ENCODE measurements at places on chromosomes 5 and 9. TPM values are rescaled to one million over a fixed set of nuclear protein-coding genes. Genes with fewer than 3 reads are reported as not detected.

CARD9 gene
- 4.0 TPM for total RNA-seq

DNA sequence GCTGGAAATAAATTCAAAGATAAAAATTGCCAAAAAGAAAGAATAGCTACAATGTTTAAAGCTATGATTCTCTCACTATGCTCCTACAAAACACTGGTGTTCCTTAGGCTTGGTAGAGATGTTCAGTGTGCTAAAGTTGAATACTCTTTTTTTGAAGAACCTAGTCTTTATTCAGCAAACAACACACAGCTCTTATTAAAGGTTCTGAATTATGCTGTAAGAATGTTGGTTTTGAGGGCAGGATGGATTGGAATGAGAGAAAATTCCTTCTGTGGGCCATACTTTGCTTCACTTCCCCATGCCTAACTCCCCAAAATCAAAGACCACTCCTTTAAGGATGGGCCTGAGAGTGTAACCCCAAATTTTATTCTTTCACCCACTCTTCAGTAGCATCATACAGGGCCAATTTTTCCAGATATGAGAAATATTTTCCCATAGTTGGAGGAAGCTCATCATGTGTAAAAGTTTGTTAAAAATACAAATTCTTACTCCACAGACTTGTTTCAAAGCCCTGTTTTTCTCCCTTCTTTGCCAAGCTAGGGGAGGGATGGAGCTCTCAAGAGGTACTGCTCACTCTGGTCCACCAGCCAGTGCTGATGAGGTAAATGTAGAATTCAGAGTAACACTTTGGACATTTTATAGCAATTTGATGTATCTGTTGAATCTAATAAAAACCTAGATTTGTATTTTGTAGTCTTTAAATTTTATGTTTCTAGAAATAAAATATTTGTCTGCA lies 99.3 kb downstream of the GDNF start:
- no peak for DNase-seq

GRCh38 chr9:109258481-109259302 lies 62.2 kb downstream of the EPB41L4B start:
- no peak for DNase-seq

CEL gene
- total RNA-seq = 2.7 TPM

TJP2 gene
- total RNA-seq = 129 TPM

DNA sequence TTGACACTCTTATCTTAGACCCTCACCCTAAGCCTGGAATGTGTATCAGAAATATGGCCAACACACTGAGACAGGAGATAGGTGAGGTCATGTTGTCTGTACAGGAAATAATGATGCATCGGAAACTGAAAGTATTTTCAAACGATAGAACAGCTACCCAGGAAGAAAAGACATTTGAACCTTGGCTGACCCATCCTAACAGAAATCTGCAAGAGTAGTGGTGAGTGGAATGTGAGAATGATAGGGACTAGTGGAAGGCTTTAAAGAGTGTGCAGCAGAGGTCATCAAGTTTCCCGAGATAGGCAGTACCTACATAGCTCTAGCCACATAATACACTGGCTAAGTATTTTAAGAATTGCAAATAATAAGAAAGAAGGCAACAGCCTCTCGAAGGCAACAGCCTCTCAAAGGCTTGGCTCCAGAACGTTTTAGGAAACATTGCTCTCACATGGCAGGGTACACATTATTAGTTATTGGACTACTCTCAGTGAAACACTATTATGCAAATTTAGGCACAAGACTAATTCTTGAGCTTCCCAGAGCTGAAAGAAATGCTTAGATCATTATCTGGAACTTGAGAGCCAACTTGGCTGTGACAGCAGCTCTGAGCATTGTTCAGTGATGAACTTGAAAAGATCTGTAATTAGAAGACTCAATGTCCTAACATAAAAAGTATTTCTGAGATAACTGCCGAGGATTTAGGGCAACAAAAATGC lies 133.1 kb upstream of the FBXL7 start:
- no peak for DNase-seq

- no peak for DNase-seq
Measured at GRCh38 chr5:153086486-153086885, 404.0 kb upstream of the GRIA1 start.

DNA sequence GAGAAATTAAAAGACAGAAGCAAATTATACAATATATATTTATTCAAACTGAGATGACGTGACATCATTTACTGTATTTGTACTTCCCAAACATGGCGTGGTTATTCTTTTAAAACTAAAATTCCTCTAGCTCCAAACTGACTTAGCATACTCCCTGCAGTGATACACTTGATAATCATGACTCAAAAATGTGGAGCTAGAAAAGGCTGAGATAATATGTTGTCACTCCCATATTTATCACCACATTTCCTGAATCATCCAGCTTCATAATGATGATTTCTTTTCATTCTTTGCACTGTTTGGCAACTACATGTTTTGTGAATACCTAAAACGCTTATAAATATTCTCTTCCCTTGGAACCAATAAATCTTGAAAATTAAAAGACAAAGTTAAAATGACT lies 341.0 kb downstream of the EBF1 start:
- no peak for DNase-seq

- no peak for DNase-seq
Measured at GRCh38 chr5:171162596-171162995, 146.5 kb upstream of the TLX3 start.

DNA sequence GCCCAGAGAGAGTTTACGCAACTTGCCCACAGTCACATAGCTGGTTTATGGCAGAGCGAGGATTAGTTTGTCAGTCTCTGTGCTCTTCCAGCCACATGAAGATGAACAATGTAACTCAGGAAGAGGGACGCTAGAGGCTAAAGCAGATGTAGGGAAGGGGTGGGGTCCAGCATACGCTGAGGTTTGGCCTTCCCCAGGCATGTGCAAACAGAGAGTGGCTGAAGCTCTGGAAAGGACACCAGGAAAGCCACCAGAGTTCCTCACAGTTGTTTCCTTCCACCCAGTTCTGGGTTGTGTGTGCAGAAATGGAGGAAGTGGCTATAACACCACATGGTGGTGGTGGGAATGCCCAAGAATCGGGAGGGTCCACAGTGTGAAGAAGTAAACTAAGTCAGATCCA lies 60.0 kb downstream of the SNX18 start:
- no peak for DNase-seq

DNA sequence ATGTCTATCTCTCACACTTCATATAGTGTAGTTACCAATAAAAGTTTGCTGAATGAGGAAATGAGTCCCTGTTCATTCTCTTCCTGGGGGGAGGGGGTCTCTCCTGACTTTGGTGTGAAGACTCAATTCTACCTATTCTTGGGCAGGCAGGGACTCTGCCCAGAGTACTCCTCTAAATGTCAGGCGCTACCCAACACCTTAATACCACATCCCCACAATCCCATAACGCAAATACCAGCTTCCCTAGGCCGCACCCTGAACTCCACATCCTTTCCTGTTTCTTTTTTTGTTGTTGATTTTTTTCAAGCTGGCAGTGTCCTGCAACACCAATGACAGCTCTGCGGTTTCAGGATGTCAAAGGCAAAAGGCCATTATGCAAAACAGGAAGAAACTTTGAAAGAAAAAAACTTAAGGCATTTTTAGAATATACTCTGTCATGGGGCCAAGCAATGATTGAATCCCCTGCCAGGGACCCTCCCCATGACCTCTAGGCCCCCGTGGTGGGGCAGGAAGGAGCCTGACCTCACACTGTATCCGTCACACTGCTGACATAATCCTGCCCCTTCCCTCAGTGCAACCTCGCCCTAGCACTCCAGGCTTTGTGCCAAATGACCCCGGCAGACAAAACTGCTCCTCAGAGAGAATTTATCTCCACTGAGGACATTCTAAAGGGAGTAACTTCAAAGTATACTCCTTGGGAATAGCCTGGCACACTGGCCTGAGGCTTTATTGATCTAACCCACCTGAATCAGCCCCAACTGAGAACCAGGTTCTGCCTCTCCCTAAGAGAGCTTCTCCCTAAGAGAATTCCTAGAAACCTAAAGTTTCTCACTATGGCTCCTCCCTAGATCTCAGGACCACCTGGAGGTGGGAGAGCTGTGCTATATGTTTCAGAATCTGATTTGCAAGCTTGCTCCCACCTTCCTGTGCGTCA lies 8.0 kb downstream of the B4GALT1 start:
- DNase-seq = peak; percentile 86

- DNase-seq = no peak
Measured at GRCh38 chr5:151721087-151721646, 34.5 kb upstream of the SPARC start.

GRCh38 chr5:61596265-61596664 lies 264.2 kb downstream of the ZSWIM6 start:
- no peak for DNase-seq

DNA sequence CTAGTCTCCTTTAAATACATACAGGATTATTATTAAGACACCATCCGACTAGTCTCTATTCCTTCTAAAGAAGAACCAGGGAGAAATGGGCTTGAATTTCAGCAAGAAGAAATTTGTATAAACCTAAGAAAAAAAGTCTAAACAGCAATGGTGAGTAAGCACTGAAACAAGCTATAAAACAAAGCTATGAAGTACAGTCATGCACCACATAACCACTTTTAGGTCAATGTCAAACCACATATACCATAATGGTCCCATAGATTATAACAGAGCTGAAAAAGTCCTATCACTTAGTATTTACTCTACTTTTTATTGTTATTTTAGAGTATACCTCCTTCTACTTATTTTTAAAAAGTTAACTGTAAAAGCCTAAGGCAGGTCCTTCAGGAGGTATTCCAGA lies 102.0 kb upstream of the NFIB start:
- no peak for DNase-seq

- DNase-seq = no peak
Measured at GRCh38 chr5:116004248-116004647, 28.0 kb upstream of the ARL14EPL start.

ANKRD20A1 gene
- 4.1 TPM for total RNA-seq

DOCK8 gene
- 31.4 TPM for total RNA-seq

DNA sequence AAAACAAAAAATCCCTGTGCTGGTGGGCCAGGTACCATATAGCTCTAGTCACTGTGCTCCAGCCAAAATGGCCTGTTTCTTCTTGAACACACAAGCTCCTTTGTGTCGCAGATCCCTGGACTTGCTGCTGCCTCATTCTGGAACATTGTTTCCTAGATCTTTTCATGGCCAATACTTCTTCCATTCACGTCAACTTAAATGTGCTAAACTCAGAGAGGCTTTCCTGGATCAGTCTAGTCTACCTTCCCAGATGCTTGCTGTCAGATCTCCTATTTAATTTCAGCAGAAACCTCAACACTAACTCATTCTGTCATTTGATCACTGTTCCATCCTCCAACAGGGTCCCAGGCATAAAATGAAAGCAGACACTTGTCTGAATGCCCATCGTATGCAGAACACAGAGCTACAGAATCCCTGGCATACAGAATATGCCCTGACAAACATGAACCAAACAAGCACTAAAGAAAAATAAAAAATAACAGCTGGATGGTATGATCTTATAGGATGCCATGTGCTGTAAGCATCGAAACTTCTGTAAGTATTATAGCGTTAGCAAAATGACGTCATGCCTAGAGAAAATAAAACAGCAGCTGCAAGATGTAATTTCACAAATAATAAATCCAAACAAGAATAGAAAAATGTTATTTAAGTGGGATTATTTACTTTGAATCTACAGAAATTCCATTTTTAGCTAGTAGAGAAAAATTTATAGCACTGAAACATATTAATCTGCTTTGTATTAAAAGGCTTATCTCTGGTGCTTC lies 403.7 kb upstream of the DAP start:
- DNase-seq = no peak

ABLIM3 gene
- total RNA-seq = 67.6 TPM

NOXA1 gene
- total RNA-seq = 7.4 TPM

TLX3 gene
- not detected for total RNA-seq

AMBP gene
- not detected for total RNA-seq

GRCh38 chr9:370086-370485 lies 155.4 kb downstream of the DOCK8 start:
- no peak for DNase-seq

GRCh38 chr9:18947892-18948339 lies 85.1 kb downstream of the SAXO1 start:
- DNase-seq = no peak

DNA sequence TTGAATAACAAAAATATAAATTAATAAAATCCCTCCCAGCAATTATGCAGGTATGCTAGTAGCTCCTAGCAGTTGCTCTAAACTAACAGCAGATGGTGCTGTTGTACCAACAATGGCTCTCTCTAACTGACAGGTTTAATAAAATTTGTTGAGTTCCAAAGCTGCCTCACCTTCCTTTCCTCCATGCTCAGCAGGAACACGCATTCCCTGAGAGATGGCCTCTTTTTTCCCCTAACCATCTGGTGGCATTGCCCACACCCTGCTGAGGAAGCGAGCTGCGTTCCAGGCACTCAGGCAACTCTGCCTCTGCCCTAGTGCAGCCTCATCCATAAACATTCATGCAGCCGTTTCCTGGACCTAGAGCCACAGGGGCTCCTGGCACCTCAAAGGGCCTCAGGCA lies 106.2 kb downstream of the KLHL3 start:
- no peak for DNase-seq

DPYSL3 gene
- total RNA-seq = 81.2 TPM

- no peak for DNase-seq
Measured at GRCh38 chr5:80127116-80127552, 92.0 kb downstream of the THBS4 start.

GRCh38 chr9:68847765-68848164 lies 142.7 kb downstream of the PIP5K1B start:
- no peak for DNase-seq

- no peak for DNase-seq
Measured at GRCh38 chr9:99307851-99308250, 85.8 kb downstream of the SEC61B start.

GRCh38 chr5:98217138-98217537 lies 556.3 kb upstream of the RGMB start:
- DNase-seq = no peak

GGTA1 gene
- 16.0 TPM for total RNA-seq

DNA sequence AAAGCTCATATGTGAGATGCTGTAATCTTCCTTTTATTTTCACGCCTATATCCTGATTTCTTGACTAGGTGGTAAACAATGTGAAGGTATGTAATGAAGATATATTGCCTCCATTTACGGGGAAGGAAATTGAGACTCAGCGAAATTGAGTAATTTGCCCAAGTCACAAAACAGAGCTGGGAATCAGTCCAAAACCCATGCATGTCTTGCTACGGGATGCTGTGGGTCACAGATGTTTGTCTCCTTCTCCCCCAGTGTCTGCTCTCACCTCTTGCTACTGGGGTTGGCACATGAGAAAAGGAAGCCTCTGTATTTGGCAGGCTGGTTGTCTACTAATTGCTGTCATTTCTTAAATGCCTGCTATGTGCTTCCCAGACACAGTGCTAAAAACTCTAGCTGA lies 53.7 kb upstream of the TEX48 start:
- DNase-seq = no peak

DNA sequence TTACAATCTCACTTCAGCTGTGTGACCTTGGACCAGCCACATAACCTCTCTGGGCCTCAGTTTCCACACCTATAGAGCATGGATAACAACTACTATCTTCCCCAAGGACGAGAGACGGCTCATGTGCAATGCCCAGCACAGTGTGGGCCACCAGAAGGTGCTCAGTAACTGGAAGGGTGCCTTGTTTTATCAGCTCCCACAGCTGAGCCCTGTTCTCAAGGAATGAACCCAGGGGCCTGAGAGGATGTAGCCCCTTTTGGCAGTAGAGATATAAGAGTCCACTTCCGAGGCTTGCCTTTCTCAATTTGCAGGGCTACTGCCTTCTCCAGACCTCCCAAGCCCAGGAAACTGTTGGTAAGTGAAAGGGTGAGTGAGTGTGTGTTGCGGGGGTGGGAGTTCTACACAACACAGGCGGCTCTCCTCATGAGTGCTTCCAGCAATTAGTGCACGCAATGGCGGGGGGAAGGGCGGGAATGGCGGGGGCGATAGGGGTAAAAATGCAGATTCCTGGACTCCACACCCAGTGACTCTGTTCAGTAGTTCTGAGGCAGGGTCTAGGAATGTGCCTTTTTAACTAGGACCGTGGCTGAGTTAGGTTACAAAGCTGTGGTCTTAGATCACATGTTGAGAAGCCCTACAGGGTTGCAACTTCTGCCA lies 185.1 kb downstream of the FSTL4 start:
- no peak for DNase-seq
